ENCODE measurements at places on chromosomes 16 and 17. TPM values are rescaled to one million over a fixed set of nuclear protein-coding genes. Genes with fewer than 3 reads are reported as not detected.

The KRTAP9-4 gene
- total RNA-seq = not detected

The CA10 gene
- not detected for total RNA-seq

The TBX6 gene
- 0.13 TPM for total RNA-seq

The YBX2 gene
- total RNA-seq = 3.9 TPM

The MEIOC gene
- total RNA-seq = 0.13 TPM
